ENCODE measurements at places on chromosomes 3 and 15. TPM values are rescaled to one million over a fixed set of nuclear protein-coding genes. Genes with fewer than 3 reads are reported as not detected.
A peak's percentile ranks its signal among the peaks of the same experiment; 100 is the strongest.

The MYEF2 gene
- 112 TPM for total RNA-seq

The ADCY5 gene
- total RNA-seq, result 26.8 TPM

The SLC27A2 gene
- total RNA-seq, result 5.6 TPM

The RAD51 gene
- 36.4 TPM for total RNA-seq

The SKOR1 gene
- 0.11 TPM for total RNA-seq

GRCh38 chr3:135908225-135908624 is 57.3 kb upstream of the PPP2R3A start:
- no peaks in the 10 kb centered on the region for H3K36me3 ChIP-seq
- H3K27ac ChIP-seq, result no peak overlapping the region
- DNase-seq, result no peak
- no peaks in the 10 kb centered on the region for H3K27me3 ChIP-seq
- H3K4me3 ChIP-seq, result no peak overlapping the region

GRCh38 chr3:46615976-46616375 is 3.7 kb downstream of the FAM240A start:
- peaks cover 3% of the 10 kb centered on the region for H3K27me3 ChIP-seq
- H3K27ac ChIP-seq, result no peak overlapping the region
- peaks cover 33% of the 10 kb centered on the region for H3K4me1 ChIP-seq
- H3K4me3 ChIP-seq, result no peak overlapping the region

DNA sequence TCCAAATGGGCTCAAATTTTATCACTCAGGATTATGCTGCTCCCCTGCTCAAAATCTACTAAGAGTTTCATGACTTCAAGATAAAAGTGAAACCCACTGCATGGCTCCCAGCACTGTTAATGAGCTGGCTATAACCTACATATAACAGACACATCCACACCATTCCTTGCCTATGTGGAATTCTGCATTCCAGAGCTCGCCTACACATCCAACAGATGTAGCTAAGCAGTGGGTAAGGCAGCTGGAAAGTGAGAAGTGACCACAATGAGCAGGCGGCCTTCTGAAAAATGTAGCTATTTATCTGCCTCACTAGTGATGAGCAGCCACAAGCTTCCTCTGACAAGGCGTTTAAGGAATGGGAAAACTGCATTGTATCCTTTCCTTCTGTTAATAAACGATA is 92.0 kb upstream of the TRIM42 start:
- no peak overlapping the region for H3K27ac ChIP-seq
- no peak for DNase-seq
- H3K4me1 ChIP-seq, result peaks cover 21% of the 10 kb centered on the region

DNA sequence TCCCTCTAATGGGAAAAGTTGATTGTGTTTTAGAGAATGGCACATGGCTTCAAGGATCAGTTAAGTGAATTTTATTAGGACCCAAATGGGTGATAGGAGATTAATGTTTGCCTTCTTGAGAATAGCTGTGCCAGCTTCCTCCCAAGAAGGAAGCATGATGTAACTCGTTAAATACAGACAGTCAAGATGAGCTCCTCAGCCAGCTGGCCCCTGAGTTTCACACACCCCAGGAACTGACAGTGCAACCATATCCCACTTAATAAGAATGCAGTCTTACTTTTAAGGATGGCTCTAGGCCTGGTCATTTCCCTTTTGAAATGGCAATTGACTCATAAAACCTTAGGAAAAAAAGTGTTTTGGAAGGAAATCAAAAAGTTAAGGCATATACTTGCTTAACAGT is 472.8 kb upstream of the KCNMB2 start:
- H3K27me3 ChIP-seq, result no peaks in the 10 kb centered on the region
- H3K27ac ChIP-seq, result no peak overlapping the region
- no peak for DNase-seq
- H3K4me3 ChIP-seq, result no peak overlapping the region
- peaks cover 9% of the 10 kb centered on the region for H3K36me3 ChIP-seq

The MORC1 gene
- not detected for total RNA-seq

GRCh38 chr3:10581251-10581650 is 75.9 kb upstream of the ATP2B2 start:
- DNase-seq, result no peak
- no peak overlapping the region for H3K27ac ChIP-seq
- H3K4me3 ChIP-seq, result no peak overlapping the region
- no peaks in the 10 kb centered on the region for H3K36me3 ChIP-seq
- no peaks in the 10 kb centered on the region for H3K27me3 ChIP-seq

DNA sequence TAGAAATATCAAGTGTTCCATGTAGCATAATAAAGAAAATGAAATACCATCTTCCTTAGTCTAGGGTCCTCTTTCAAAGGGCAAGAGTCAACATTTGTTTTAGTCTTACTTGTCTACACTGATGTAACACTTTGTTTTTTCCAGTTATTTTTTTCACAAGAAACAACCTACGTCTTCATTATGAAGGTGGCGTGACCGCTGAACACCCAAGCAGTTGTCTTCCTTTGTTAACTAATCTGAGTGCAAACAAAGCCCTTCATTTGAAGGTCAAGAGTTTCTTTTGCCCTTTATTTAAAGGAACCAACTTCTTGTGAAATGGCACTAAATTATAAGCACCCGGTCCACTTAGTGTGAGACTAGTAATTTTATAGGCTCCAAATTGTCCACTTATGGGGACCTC is 73.2 kb downstream of the CD47 start:
- H3K27ac ChIP-seq, result no peak overlapping the region
- H3K27me3 ChIP-seq, result peaks cover 3% of the 10 kb centered on the region
- DNase-seq, result no peak

DNA sequence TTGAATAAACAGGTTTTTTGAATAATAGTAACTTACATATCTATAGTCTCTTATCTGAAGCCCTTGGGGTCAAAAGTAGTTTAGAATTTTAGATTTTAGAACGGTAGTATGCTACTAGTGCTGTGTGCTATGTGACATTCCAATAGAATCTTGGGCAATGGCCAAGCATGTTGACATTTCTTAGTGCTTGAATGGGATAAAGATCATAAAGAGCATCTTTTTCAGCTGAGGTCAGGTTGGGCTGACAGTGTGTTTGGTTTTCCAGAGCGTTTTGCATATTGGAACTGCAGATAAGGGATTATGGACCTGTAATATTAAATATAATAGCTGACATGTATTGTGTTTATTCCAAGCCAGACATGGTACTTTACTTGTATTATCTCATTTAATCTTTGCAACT is 32.1 kb downstream of the CNTN4 start:
- peaks cover 74% of the 10 kb centered on the region for H3K36me3 ChIP-seq
- no peak overlapping the region for H3K4me3 ChIP-seq
- no peak overlapping the region for H3K27ac ChIP-seq
- DNase-seq, result no peak

GRCh38 chr3:4802903-4803302 is 176.3 kb upstream of the BHLHE40 start:
- H3K36me3 ChIP-seq, result peaks cover 3% of the 10 kb centered on the region
- no peak for DNase-seq
- no peaks in the 10 kb centered on the region for H3K27me3 ChIP-seq
- H3K27ac ChIP-seq, result no peak overlapping the region
- no peaks in the 10 kb centered on the region for H3K4me1 ChIP-seq

GRCh38 chr3:22016197-22016596 is 265.2 kb upstream of the ZNF385D start:
- no peak overlapping the region for H3K4me3 ChIP-seq
- no peak overlapping the region for H3K27ac ChIP-seq
- no peaks in the 10 kb centered on the region for H3K27me3 ChIP-seq
- H3K4me1 ChIP-seq, result 0 out of 2 replicates have a peak, but pooled peaks cover 2% of the 10 kb centered on the region
- H3K36me3 ChIP-seq, result no peaks in the 10 kb centered on the region

The ROBO2 gene
- total RNA-seq, result 11.7 TPM

The CD200R1 gene
- not detected for total RNA-seq

- no peak for DNase-seq
- H3K27ac ChIP-seq, result no peak overlapping the region
- H3K36me3 ChIP-seq, result peaks cover 13% of the 10 kb centered on the region
Measured at GRCh38 chr15:80904998-80905397, 84.6 kb downstream of the MESD start.

DNA sequence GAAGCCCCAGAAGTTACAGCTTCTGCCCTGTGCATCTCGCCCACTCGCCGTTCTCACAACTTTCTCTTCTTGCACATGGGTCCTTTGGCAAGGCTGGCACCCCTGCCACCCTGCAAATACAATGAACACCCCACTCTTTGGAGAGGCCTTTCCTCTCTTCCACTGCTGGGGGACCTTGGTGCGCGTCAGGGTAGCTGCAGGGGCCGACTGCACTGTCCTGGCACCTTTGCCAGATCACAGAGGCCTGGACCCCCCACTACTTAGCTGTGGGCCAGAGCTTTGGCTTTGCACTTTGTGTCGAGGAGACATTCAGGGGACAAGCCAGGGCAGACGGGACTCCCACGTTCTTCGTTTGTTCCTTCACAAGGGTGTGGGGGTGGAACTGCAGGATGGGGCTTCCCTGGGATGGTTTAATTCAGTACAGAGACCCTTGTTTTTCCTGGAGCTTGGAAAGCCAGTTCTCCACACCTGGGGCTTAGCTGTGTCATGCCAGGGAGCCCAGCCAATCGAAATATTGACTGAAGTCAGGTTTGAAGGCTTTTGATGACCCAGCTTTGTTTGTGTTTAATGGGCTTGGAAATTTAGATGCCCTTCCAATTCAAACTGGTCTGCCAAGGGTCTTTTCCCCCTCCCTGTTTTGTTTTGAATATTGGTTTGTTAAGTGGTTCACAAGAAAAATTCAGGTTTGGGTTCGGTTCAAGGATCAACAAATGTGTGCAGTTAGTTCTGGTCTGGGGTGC is 256.1 kb upstream of the TLE3 start:
- DNase-seq, result no peak
- H3K27me3 ChIP-seq, result no peaks in the 10 kb centered on the region
- H3K27ac ChIP-seq, result no peak overlapping the region
- H3K36me3 ChIP-seq, result no peaks in the 10 kb centered on the region

DNA sequence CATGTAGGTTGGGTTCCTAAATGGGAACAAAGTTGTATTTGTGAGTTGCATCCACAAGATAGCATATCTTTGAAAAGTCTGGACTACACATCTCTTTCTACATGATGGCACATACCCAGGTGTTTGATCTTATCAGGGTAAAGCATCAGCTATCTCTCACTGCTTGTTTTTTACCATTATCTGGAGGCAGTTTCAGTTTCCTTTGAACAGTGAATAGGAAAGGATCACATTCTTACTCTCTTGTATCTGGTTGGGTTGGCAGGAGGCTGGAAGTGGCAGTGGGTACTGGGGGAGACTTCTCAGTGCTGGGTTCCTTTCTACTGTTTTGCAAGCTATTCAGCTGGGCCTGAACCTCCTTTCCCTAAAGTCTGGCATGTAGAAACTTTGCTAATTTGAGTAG is 4.1 kb downstream of the CEMIP start:
- peaks cover 11% of the 10 kb centered on the region for H3K4me1 ChIP-seq
- H3K36me3 ChIP-seq, result no peaks in the 10 kb centered on the region
- peaks cover 49% of the 10 kb centered on the region for H3K27me3 ChIP-seq
- no peak overlapping the region for H3K4me3 ChIP-seq
- H3K27ac ChIP-seq, result no peak overlapping the region

DNA sequence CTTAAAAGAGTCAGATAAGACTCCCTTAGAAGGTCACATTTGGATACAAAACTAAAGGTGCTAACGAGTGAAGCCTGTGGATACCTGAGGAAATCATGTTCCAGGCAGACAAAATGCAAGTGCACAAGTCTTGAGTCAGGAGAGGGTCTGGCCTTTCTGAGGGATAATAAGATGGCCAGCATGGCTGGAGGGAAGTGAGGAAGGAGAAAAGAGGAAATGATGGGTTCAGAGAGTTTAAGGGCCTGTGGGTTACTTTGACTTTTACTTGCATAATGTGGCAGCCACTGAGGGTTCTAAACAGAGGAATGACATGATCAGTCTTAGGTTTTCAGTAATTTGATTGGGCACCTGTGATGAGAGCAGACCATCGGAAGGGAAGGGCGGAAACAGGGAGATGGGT is 3.5 kb upstream of the ROPN1B start:
- peaks cover 13% of the 10 kb centered on the region for H3K27me3 ChIP-seq
- no peak overlapping the region for H3K27ac ChIP-seq
- H3K4me1 ChIP-seq, result 0 out of 2 replicates have a peak, but pooled peaks cover 3% of the 10 kb centered on the region
- H3K4me3 ChIP-seq, result no peak overlapping the region
- no peaks in the 10 kb centered on the region for H3K36me3 ChIP-seq

DNA sequence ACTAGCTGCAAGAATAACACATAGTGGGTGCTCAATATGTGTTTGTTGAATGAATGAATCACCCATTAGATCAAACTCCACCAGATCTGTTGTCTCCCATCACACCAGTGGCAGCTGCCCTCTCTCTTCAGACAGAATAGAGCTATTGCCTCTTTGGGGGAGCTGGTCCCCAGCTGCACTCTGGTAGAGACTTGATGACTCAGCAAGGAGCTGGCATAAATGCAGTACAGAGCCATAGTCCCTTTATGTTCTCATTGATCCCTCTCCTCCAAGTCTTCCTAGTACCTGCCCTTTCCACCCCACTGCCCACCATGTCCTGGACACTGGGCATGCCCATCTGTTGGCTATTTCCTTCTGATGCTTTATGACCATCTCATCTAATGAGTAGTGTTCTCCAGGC is 361.9 kb downstream of the LRTM1 start:
- H3K4me1 ChIP-seq, result 0 out of 2 replicates have a peak, but pooled peaks cover 3% of the 10 kb centered on the region
- H3K4me3 ChIP-seq, result no peak overlapping the region
- H3K27me3 ChIP-seq, result no peaks in the 10 kb centered on the region
- no peak overlapping the region for H3K27ac ChIP-seq
- H3K36me3 ChIP-seq, result no peaks in the 10 kb centered on the region

GRCh38 chr3:142650001-142650693 is 54.0 kb downstream of the PLS1 start:
- no peak for DNase-seq
- peaks cover 34% of the 10 kb centered on the region for H3K4me1 ChIP-seq
- peak overlapping the region; percentile 22 for H3K27ac ChIP-seq
- no peak overlapping the region for H3K4me3 ChIP-seq
- no peaks in the 10 kb centered on the region for H3K36me3 ChIP-seq

- H3K27ac ChIP-seq, result no peak overlapping the region
- H3K27me3 ChIP-seq, result no peaks in the 10 kb centered on the region
- H3K4me3 ChIP-seq, result no peak overlapping the region
- H3K36me3 ChIP-seq, result no peaks in the 10 kb centered on the region
- H3K4me1 ChIP-seq, result peaks cover 8% of the 10 kb centered on the region
- no peak for DNase-seq
Measured at GRCh38 chr3:184733971-184734608, 22.2 kb upstream of the MAGEF1 start.

GRCh38 chr15:82952158-82953081 is at the start of gene HOMER2:
Gene HOMER2 (minus strand): TSS chr15:82952720. CDS start chr15:82952535, 185 bp downstream.
- peaks cover 15% of the 10 kb centered on the region for H3K27me3 ChIP-seq
- H3K4me1 ChIP-seq, result no peaks in the 10 kb centered on the region
- no peak within 1 kb of the TSS for H3K27ac ChIP-seq
- H3K4me3 ChIP-seq, result peak within 1 kb of the TSS; percentile 70
- no peaks in the 10 kb centered on the region for H3K36me3 ChIP-seq

DNA sequence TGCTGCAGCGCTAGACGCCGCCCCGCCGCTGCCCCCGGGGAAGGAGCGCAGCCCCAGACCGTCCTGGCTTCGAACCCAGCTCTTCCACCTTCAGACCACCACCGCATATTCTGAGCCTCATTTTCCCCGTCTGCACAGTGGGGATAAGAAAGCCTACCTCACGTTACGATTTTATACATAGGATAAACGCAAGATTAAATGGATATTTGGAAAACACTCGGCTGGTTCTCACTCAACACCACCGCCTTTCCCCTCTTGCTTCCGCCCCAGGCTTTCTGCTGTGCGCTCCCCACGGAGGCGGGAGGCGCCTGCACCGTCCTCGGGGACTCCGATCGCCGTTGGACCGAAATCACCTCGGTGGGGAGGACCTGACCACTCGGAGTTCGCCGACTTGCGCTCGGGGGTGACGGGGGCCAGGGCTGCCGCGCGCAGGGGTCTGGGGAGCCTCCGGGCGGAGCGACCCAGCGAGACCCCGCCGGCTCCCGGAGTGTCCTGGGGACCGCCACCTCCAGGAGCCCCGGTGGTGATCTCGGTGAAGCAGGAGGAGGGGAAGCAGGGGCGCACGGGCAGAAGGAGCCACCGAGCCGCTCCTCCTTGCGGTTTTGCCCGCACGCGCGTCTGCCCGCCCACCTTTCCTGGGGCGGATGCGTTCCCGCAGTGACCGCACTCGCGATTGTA is 4.0 kb downstream of the FBXL22 start:
- peak overlapping the region; percentile 83 for H3K4me3 ChIP-seq
- DNase-seq, result peak; percentile 36
- peaks cover 21% of the 10 kb centered on the region for H3K4me1 ChIP-seq
- H3K27ac ChIP-seq, result no peak overlapping the region
